NCI-H1436 treated with DMSO at 0.1 percent for 48 hours (cell line): ENCODE measurements at places on chromosomes 4 and X.

- DNase-seq: no peak
Measured at GRCh38 chr4:5708449-5709206, at the start of gene EVC2. Gene EVC2 (minus strand): TSS chr4:5708559. CDS start chr4:5708513, 46 bp downstream.

DNA sequence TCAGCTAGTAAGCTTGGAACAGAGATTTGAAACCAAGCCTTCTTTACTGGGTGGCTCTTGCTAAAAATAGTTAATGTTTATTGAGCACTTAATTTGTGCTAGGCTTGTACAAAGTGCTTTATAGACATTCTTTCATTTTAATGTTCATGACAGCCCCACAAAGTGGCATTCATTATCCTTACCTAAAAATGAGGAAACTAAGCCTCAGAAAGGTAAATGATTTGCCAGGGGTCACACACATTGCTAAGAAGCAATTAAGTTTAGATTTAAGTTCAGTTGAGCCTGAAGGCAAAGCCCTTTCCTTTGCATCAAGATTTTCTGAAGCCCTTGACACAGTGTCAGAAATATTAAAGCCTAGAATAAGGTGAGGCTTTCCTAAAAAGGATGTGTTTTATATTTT is 327.5 kb upstream of the FGF13 start:
- no peak for DNase-seq

DNA sequence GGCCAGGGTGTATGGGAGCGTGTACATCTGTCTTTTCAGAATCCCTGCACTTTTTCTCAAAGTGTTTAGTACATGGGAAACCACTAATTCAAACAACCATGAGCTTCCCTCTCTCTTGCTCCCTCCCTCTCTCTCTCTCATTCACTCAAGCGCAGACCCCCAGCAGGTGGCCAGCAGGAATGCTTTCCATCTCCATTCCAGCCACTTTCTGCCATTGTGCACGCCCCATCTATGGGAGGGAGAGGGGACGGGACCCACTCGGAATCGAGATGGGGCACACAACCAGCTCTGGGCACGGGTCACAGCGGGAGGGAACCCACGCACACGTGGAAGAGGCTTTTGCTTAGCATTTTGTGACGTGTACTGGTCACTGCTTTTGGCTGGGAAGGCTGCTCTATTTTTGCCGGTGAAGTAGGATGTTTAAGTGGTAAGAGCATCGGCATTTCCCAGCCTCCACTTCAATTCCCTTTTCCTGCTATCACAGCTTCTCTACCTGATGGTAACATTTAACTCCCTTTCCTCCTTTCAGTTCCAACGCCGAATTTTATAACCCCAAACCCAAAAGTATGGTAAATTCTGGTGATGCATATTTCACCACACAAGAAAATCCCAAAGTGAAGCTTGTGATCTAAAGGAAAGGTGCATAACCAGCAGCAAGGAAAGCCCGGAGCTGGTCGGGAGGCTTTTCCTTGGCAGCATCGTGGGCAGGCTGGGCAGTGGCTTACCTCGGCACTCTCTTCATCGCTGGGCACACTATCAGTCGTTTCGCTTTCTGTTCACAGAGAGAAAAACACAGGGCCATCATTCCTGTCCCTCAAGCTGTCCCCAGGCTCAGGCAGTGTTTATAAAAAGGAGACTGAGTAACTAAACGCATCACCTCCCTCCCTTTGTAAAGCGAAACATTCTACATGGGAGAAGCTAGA is 84.1 kb downstream of the IRF2 start:
- no peak for DNase-seq

- DNase-seq: no peak
Measured at GRCh38 chr4:86769794-86770193, 79.4 kb downstream of the SLC10A6 start.

- no peak for DNase-seq
Measured at GRCh38 chrX:95995583-95995982, 689.1 kb upstream of the DIAPH2 start.

GRCh38 chr4:5802565-5802964 is 90.3 kb downstream of the CRMP1 start:
- DNase-seq: no peak

GRCh38 chrX:42109428-42109827 is 186.1 kb upstream of the CASK start:
- no peak for DNase-seq

- DNase-seq: no peak
Measured at GRCh38 chrX:1401611-1402430, 9.9 kb upstream of the SLC25A6 start.

DNA sequence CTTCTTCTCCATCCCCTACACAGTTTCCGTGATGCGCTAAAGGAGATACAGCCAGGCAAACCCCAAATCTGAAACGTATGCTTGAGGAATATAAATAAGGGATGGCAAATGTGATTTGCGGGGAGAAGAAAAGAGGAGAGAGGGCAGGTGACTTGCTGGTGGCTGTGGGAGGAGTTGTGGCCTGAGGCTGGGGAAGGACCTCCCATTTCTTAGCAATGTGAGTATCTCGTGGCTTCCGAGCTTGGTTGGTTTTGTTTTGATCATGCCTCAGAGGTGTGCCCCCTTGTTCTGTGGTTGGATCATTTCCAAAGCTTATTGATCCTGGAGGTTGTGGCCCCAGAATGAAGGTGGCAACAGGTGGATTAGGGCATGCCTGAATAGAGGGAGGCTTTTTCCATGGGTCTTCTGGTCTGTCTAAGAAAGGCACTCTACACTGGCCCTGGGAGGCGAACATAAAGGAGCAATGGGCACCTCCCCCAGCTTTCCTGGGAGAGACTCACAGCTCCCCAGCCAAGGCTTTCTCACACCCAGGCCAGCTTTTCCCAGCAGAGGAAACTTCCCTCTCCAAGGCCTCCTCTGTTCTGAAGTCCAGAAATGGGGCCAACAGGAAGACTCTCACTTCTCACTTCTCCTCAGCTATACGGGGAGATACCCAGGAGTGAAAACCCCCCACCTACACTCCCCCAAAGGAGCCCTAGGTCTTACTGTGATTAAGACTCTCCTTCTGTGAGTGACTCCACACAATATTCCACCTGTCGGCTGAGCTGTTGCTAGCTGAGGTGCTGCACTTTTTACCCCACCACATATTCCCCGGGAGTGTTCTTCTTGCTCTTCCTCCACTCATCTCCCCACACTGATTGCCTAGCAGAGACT is 40.0 kb downstream of the C4orf51 start:
- no peak for DNase-seq

DNA sequence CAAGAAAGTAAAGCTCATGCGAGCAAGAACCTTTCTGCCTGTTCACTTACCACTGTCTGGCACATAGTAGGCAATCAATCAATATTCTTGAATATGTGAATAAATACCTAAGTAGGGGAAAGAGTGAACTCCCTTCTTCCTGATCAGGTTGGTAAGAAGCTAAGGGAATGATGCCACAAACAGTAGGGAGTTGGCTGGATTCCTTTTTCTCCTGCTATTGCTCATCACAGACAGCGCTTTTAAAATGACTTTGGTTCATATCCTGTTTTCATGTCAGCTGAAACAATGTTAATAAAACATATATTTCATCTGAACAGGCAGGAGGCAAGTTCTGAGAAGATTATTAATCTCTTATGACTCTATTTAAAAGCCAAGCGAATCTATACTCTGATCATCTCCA is 99.2 kb downstream of the NSUN7 start:
- DNase-seq: no peak

GRCh38 chrX:2767631-2768455 is 16.0 kb downstream of the XG start:
- no peak for DNase-seq

GRCh38 chrX:41043674-41044345 is 41.4 kb upstream of the USP9X start:
- DNase-seq: no peak

DNA sequence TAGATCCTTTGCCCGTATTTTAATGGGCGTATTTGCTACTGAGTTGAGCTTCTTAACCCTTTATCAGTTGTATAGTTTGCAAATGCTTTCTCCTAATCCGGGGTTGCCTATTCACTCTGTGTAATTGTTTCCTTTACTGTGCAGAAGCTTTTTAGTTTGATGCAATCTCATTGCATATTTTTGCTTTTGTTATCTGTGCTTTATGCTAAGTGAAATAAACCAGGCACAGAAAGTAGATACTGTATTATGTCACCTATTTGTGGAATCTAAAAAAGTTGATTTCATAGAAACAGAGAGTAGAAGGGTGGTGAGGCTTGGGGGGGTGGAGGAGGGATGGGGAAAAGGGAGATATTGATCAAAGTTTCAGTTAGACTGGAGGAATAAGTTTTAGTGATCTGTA is 17.7 kb downstream of the OGT start:
- no peak for DNase-seq
